ENCODE measurements at places on chromosomes 7 and 10.

GRCh38 chr10:4051011-4051640 is 266.1 kb upstream of the KLF6 start:
- DNase-seq: no peak

- no peak for DNase-seq
Observed at GRCh38 chr10:91977491-91977890, 53.9 kb downstream of the BTAF1 start.

DNA sequence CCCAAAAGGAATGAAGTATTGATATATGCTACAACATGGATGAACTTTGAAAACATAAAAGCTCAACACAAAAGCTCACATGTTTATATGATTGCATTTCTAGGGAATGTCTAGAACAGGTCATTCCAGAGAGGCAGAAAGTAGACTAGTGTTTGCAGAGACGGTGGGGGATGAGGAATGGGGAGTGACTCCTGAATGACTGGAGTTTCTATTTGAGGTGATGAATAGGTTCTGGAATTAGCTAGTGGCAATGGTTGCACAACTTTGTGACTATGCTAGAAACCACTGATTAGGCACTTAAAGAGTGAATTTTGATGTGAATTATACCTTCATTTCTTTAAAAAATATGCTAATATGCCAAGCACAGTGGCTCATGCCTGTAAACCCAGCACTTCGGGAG is 6.9 kb downstream of the KPNA7 start:
- DNase-seq: no peak

GRCh38 chr10:14407567-14407966 is 76.8 kb upstream of the FRMD4A start:
- no peak for DNase-seq

DNA sequence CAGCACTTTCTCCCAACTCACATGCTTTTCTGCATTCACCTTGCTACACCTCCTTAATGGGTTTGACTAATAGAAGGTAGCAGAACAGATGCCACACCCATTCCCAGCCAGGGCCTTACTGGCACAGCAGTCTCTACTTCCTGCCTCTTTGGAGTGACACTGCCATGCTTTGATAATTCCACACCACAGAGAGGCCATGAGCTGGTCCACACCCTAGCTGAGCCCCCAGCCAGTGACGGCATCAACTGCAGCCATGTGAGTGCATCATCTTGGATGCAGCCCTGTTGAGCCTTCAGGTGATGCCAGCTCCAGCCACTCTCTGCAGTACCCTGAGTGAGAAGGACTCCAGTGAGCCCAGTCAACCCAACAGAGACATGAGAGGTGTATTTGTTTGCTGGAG is 27.5 kb upstream of the EZH2 start:
- no peak for DNase-seq

GRCh38 chr10:51620131-51620530 is 79.3 kb downstream of the CSTF2T start:
- DNase-seq: no peak

DNA sequence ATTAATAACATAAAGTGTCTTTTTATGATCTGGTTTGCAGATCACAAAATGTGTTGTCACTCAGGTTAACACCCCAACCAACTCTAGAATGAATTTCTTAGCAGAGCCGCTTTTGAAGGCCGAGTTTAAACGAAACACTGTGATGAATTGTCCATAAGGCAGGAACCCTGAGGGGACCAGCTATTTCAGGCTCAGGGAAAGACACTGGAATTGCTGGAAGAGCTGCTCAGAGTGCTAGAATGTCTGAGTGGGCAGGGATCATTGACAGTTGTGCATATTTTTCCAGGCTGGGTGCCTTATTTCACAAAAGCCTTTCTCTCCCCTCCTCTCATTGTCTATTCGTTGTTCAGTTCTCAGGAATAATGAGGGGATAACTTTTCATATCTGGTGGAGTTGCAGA is 68.7 kb upstream of the PRKG1 start:
- DNase-seq: no peak

GRCh38 chr10:66940965-66941364 is 15.1 kb downstream of the LRRTM3 start:
- DNase-seq: no peak

DNA sequence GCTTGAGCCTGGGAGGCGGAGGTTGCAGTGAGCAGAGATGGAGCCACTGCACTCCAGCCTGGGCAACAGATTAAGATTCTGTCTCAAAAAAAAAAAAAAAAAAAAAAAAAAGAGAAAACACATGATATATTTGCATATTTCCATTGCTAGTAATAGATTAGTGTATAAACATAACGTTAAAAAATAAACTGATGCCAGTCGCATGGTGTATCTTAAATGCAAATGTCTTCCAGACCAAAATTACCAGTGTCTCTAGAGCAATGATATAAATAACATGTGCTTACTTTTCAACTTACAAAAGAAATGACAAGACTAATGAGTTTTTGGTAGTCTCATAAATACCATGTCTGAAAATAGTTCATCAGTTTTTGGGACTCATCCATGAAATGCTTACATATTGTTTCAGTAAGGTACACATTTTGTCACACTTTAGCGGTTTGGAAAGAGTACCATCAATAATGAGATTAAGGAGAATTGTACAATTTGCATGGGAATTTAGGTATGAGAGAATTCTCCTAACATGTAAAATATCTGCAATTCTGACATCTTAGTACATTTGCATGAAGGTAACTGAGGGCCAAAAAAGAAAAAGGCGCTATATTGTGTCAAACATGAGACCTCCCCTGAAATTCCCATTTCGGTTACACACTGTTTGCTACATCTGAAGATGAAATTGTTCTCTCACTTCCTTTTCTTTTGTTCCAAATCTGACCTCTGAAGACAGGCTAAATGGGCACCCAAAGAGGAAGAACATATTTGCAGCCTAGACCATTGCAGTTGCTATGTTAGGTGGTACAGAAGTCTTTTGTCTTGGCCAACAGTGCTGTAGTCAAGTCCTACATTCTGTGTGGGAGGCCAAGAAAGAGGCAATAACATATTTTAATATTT is 51.5 kb upstream of the PIP4K2A start:
- no peak for DNase-seq

DNA sequence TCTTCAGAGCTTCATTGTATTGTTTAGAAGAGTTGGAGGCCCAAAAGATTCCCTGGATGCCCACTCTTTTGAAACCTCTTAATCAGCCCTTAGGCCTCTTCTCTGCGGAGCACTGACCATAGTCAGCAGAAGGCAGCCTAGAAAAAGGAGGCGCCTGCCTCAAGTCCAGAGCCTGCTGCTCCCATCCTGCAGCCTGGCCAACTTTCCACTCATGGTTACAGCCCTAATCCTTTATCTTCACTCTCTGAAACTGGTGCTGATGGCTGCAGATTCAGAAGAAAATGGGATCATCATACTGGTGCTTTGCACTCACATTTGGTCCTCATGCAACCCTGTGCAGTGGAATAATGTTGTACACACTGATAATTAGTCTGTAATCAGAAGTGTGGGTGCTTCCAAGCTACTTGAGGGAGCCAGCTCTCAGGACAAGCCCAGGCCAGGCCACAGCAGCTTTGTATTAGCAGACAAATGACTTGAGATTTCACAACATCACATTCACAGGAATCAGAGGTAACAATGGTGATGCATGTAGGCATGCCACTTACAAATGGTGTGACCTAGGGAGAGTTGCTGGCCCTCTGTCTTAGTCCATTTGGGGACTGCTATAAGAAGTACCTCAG is 272.9 kb downstream of the GALNT17 start:
- DNase-seq: no peak

DNA sequence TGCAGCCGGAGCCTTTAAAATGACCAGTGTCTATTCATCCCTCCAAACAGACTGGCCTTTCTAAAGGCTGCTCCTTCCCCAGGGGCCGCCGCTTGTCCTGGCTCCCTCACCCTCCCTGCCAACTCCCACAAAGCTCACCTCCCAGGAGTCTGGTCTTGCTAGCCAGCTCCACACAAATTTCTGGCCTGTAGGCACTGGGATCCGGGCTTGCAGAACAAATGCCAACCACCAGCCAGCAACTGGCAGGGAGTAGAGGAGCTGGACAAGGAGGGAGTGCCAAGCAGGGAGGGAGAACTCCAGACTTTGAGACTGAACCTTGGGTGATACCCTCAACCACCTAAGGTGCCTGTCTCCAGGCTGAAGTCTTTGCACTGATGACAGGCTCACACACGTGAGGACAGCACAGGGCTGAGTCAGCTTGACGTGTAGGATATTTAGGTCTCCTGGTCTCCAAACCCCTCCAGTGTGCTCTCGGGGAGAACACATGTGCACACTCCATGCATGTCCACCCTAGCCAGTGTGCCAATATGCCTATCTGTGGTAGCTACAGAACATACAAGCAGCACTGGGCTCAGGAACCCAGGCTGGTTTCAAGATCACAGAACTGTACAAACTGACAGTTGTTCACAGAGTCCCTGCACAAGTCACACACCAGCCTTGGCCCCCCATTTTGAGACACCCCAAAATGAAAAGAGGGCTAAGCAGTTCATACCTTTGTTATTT is 6.0 kb downstream of the PAX2 start:
- DNase-seq: no peak

DNA sequence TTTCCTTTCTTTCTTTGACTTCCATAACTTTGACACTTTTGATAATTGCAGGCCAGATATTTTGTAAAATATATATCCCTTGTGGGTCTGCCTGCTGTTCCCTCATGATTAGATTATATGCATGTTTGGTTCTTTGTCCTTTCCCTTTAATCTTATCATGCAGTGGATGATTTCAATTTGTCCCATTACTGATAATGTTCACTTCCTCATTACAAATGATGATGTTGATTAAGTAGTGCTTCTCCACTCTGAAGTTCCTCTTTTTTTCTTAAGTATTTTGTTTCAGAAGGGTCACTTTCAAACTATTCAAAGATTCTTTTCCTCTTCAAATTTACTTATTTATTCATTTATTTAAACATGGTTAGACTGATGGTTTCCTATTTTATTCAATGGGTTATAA is 898.1 kb downstream of the XPNPEP1 start:
- DNase-seq: no peak

- no peak for DNase-seq
Observed at GRCh38 chr10:92720831-92721165, 31.0 kb downstream of the HHEX start.

DNA sequence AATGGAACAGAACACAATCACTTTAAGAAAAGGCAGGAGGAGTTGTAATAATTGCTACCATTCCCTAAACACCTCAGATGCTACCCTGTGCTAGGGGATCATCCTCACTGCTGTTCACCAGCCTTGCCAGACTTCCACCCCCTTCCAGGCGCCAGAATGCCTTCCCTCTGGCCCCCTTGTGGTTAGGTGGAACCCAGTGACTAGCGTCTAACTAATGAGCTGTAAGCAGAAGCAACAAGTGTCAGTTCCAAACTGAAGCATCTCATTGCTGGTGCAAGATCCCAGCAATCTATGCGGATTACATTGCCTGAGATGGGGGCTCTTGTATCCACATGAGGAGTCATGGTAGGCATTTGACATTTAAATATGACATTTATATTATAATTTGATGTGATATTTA is 86.6 kb downstream of the FRMD4A start:
- DNase-seq: no peak

- DNase-seq: no peak
Observed at GRCh38 chr10:17472481-17473227, 18.3 kb upstream of the ST8SIA6 start.

DNA sequence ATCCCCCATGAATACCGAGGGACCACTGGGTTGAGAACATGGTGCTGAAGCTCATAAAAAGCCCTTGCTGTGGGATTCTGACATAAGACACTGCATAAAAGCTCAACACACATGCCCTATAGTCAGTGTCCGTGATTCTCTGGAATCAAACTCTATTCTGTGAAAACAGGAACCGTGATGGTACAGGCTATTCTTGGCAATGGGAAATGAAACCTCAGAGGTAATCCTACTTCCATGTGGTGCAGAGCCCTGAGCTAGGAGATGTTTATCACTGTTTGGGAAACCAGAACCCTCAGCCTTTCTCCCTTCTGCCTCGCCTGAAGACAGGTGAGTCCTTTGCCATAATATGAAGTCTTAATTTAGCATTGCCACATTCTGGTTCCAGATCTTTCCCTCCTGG is 80.8 kb upstream of the PRSS1 start:
- DNase-seq: no peak

GRCh38 chr10:84996580-84996979 is 668.2 kb downstream of the CCSER2 start:
- no peak for DNase-seq

GRCh38 chr7:111953611-111954010 is 252.6 kb downstream of the DOCK4 start:
- DNase-seq: no peak

DNA sequence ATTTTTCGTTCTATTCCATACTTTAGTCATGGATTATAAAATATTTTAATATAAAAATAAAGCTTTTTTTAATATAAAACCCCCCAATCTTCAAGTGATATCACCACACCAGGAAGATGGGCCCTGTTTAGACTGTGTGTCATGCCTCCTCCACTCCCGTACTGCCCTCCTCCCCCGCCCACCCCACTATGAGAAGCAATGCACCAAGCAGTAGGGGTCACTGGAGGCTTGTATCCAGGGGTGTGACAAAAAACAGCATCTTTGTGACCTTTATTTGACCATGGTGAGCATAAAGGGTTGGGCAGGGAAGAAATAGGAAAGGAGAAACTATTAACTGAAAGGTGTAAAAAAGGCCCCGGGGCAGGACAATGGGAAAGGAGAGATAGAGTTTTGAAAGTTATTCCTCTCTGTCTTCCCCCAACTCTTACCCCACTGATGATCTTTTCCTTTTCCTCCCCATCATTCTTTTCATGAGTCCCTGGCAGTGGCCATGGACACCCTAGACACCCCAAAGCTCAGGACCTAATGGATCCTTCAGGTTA is 3.5 kb downstream of the PITX3 start:
- no peak for DNase-seq

- DNase-seq: no peak
Observed at GRCh38 chr7:15652776-15653290, 33.6 kb downstream of the MEOX2 start.

GRCh38 chr7:84738583-84739150 is 448.2 kb downstream of the SEMA3D start:
- DNase-seq: no peak

DNA sequence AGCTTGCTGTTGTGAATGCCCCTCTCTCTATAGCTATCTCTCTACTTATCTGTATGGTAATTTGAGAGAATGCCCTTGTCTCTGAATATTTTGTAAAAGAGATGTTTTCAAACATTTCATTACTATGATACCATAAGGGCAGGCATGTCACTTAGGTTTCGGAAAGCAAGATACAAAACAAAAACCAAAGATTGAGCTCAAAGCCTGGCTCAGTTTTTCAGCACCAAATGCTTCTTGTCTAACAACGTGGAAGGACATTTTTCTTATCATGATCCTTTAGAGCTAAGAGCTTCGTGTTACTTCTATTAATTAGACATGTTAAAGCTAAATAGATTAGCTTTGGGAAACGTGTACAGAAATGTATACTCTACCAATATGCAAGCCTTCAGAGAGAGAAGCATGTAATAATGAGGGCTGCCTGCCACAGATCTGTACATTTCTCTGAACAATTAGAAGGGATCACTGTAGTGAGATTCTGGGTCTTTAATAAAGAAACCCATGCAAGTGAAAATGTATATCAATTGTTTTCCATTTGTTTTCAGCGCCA is 148.9 kb downstream of the ARID5B start:
- DNase-seq: no peak

GRCh38 chr10:22849077-22849805 is 78.6 kb upstream of the ARMC3 start:
- DNase-seq: no peak
